Mammary epithelial cell (primary cell): ENCODE measurements at places on chromosomes 11 and 22.
A peak's percentile ranks its signal among the peaks of the same experiment; 100 is the strongest.

DNA sequence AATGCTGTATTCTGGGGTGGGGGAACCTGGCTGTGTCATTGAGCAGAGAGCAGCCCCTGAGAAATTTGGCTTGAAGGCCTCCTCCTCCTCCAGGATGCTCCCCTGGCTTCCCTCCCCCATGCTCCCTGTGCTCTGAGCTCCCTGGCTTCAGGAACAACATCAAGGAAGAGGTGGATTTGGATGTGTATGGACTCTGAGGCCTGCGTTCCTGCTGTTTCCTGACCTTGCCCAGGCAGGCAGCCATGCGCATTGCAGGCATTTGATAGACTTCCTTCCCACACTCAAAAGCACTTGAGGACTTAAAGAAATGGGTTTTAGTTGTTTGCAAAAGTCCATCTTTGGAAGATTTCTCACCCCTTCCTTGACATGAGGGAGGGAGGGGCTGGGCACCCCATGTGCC is 1317.1 kb downstream of the BRD1 start:
- DNase-seq: no peak

GRCh38 chr11:86374586-86374985 is at the start of gene CCDC81:
CCDC81 (plus strand) TSS chr11:86374887; CDS start chr11:86375164, 277 bp downstream.
- no peak for DNase-seq

DNA sequence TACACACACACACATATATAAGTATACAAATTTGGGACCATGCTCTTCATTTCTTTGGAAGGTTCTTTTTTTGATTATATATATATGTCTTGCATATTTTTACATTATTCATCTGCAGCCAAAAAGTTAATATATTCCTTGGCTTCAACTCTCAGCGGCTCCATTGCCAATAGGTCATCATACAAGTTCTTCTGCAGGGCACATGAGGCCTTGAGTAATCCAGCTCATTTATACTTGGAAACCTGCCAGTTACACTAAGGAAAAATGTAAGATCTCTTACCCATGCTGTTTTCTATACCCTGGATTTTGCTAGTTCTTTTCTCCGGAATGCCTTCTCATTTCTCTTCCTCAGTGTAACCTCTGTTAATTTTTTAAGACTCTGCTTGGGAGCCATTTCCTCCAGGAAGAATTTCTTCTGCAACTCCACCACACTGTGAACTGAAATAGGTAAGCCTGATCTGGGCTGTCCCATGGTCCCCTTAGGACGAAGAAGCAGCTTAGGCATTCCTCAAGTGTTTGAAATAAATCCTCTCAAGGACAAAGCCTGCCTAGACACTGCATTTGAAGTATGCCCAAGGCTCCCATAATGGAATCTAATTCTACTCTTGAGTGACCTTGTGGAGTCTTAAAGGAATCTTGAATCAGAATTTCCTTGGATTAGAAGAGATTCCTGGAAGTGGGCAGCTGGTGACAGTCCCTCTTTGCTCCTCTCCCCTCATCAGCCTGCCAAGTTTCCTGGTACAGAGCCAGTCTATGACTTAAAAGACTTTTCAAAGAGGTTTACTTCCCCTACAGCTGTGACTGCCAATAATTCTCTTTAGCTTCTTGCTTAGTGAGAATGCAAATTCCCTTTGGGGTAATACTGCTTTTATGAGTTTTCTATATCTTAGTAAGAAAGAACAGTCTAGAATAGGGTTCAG is 182.8 kb downstream of the C11orf87 start:
- peak; percentile 23 for DNase-seq

DNA sequence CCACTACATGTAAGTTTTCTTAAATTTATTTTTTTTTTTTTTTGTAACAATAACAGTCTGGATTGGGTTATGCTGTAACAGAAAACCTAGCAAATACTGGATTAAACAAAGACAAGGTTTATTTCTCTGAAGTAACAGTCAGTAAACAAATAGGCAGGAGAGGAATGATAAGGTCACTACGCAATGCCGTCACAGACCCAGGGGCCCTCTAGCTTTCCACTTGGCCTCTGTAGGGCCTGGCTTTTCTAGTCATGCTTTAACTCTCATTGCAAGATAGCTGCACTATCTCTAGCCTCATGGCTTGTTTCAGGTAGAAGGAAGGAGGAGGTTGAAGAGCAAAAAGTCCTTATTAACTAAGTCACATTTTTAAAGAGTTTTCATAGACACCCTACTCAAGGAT is 6.5 kb downstream of the OR10A6 start:
- DNase-seq: no peak

GRCh38 chr11:82901922-82902485 is 468 bp downstream of the DDIAS start:
- no peak for DNase-seq

DNA sequence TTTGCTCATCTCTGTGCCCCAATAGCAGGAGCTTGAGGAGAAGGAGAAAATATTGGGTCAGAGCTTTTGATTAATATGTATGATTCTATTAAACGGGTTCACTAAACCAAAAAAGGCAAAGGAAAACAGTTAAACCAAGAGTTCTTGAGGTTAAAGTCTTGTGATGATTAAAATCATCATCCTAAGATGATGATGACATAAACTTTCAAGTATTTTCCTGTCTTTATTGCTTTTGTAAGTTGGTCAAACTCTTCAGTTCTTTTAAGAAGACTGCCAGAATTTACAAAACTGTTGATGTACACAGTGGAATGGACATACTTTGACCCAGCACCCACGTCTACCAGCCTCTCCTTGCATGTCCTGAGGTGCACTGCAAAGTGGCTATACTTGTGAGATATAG is 41.0 kb downstream of the FDX1 start:
- no peak for DNase-seq

GRCh38 chr11:35247863-35248262 is 108.9 kb downstream of the CD44 start:
- DNase-seq: no peak

GRCh38 chr22:43449205-43449830 is 37.5 kb downstream of the MPPED1 start:
- no peak for DNase-seq

- no peak for DNase-seq
Observed at GRCh38 chr11:111300569-111300968, 2.2 kb downstream of the POU2AF3 start.

GRCh38 chr11:22730319-22730718 is 63.9 kb downstream of the GAS2 start:
- no peak for DNase-seq

DNA sequence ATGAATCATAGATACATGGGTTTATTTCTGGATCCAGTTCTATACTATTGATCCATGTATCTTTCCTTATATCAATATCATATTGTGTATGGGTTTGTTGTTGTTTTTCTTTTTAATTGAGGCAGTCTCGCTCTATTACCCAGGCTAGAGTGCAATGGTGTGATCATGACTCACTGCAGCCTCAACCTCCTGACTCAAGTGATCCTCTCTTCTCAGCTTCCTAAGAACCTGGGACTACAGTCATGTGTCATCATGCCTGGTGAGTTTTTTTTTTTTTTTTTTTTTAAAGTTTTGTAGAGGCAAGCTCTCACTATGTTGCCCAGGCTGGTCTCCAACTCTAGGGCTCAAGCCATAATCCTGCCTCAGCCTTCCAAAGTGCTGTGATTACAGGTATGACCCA is 1589.4 kb upstream of the TENM4 start:
- peak; percentile 85 for DNase-seq

DNA sequence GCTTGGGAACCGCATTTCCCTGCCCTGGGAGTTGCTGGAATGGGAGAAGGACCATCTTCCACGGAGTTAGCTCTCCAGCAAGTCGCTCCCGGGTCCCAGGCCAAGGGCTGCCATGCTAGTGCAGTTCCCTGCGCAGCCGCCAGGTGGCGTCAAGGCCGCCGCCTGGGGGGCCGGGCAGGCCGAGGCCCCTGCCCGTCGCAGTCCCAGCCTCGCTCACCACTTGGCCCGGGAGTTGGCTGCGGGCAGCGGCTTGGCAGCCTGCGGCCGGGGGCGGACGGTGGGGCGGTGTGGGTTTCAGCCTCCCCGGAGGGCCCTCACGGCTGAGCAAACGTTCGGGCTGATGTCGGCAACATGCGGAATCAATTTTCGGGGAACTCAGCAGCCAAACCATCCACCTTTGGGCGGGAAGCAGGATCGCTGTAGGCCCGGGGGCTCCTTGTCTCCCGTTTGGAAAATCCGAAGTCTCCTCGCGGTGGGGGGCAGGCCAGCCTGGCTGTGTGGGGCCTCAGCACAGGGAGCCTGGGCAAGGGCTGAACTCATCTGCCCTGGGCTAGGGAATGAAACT is 415.1 kb downstream of the SOX6 start:
- DNase-seq: no peak

DNA sequence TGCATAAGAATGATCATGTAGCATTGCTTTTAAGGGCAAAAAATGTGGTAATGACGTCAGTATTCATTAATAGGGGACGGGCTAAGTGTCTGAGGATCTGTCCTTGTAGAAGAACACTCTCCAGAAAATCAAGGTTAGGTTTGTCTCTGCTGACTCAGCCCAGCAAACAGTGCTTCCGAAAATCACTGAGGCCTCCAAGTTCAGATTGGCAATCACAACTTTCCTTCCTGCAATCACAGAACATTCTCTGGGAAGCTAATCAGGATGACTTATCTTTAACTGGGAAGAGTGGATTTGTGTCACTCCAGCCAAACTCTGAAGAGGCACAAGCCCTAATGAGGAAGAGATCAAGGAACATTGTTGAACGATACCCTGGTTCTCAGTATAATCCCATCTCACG is 123.2 kb upstream of the LDLRAD3 start:
- no peak for DNase-seq
